ENCODE measurements at places on chromosomes 5 and 9.

DNA sequence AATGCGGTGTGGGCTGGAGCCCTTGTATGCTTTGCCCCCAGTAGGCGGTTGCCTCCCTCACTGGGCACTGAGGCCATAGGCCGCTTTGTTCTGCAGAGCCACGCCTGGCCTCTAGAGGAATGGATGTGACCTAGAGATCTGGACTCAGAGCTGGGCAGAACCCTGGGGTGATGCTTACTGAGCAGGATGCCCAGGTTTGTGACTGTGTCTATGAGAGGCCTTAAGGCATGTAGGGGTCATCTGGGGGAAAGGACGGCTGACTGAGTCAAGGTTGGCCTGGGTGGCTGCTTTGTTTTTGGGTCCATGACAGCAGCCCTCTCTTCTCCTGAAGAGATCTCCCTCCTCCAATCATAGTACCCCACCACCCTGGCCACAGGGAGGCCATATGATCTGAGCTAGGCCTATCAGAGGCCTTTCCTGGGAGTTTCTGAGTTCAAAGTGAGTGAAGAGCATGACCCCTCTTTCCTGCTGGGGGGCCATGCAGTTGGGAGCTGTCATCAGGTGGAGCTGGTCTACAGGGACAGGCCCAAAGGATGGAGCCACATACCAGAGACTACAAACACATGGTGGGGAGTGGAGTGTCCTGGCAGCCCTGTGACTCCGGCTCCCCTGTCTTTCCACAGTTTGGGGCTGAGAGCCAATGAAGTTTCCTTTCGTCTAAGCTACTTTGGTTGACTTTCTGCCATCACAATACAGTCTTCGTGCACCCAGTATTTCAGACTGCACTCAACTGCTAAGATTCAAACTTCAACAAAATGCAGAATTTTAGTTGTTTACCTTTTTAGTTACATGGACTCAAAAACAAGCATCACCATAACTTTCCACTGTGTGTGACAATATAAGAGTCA lies 165.4 kb downstream of the AUH start:
- DNase-seq = no peak

DNA sequence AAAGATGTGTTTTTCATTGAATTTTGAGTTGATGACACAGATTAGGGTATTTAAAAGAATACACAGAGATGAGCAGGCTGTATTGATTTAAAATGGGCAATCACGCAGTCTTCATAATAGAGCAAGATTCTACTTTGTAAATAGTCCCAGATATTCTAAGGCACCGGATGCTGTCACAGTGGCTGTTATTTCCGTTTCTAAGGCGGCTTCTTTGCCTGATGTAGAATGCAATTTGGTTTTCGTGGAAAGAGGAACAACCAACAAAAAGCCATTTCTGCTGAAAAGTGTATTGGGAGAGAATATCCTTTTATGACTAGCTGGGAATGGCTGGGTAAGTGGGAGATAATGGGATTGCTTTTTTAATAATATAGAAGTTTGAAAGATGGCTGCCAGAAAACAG lies 17.5 kb downstream of the PRKACG start:
- DNase-seq = no peak

GRCh38 chr5:1874348-1874747 lies 8.4 kb downstream of the IRX4 start:
- DNase-seq = no peak

DNA sequence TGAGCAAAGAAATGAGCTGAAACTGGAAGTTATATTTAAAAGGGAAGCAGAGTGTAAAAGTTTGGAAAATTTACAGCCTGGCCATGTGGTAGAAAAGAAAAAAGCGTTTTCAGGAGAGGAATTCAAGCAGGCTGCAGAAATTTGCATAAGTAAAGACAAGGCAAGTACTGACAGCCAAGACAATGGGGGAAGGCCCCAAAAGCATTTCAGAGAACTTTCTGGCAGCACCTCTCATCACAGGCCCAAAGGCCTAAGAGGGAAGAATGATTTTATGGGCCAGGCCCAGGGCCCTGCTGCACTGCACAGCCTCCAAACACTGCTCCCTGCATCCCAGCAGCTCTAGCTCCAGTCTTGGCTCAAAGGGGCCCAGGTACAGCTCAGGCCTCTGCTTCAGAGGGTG lies 169.7 kb downstream of the GLIS3 start:
- DNase-seq = no peak

DNA sequence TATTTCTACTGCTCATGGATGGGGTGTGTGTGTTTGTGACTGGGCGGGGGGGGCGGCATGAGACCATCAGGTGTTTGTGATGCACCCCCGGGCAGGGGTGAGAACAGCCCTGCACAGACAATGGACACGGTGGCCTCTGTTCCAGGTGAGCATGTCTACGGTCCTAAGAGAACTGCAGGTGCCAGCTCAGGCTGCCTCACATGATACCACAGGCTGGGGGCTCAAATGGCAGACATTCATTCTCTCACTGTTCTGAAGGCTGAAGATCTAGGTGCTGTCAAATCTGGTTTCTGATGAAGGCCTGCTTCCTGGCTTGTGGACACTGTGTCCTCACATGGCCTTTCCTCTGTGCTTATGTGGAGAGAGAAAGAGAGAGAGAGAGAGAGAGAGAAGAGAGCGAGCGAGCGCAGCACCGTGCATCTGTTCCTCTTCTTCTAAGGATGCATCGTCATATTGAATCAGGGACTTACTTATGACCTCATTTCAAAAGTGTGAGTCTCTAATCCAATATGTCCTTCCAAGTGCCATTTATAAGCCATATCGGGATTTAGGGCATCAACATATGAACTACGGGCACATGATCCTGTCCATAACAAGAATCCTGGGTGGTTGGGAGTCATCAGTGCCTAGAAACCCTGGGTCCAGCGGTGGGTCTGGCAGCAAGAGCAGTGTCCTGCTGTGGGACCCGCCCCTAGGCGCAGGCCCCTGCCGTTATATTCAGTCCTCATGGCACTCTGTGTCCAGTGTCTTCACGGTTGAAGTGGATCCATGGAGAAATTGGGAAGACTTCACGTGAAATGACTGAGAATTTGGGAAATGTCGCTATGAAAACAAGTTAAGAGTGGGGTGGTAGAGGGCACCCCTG lies 42.5 kb downstream of the NXNL2 start:
- no peak for DNase-seq

GRCh38 chr5:67378256-67378655 lies 181.7 kb upstream of the CD180 start:
- DNase-seq = no peak

- DNase-seq = peak; percentile 69
Measured at GRCh38 chr5:109844695-109845094, 155.0 kb downstream of the MAN2A1 start.

DNA sequence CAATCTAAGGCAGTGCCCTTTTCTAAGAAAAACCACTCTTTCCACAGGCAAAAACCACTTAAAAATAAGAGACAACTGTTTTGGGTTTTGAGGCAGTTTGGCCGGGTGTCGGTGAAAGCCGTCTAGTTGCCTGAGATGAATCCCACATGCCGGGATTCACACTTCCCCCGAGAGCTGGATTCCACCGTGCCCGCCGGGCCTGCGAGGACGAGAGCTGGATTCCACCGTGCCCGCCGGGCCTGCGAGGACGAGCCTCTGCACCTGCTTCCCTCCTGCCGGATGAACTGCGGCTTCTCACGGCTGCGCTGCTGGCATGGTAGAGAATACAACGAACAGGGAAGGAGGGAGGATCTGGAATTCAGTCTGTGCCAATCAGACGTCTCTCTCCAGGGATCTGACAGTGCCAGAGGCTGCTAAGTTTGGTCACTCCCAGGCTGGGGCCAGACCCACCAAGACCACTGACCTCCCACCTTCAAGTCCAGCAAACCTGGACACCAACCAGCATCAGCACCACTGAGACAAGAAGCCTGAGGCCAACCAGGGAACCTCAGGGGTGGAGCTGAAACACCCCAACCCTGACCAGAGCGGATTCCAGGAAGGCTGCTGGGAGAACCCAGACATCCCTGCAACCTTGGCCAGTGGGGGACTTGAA lies 23.0 kb downstream of the VAV2 start:
- DNase-seq = no peak

Data from IMR-90 (cell line).